ENCODE measurements at places on chromosomes 12 and 14.

DNA sequence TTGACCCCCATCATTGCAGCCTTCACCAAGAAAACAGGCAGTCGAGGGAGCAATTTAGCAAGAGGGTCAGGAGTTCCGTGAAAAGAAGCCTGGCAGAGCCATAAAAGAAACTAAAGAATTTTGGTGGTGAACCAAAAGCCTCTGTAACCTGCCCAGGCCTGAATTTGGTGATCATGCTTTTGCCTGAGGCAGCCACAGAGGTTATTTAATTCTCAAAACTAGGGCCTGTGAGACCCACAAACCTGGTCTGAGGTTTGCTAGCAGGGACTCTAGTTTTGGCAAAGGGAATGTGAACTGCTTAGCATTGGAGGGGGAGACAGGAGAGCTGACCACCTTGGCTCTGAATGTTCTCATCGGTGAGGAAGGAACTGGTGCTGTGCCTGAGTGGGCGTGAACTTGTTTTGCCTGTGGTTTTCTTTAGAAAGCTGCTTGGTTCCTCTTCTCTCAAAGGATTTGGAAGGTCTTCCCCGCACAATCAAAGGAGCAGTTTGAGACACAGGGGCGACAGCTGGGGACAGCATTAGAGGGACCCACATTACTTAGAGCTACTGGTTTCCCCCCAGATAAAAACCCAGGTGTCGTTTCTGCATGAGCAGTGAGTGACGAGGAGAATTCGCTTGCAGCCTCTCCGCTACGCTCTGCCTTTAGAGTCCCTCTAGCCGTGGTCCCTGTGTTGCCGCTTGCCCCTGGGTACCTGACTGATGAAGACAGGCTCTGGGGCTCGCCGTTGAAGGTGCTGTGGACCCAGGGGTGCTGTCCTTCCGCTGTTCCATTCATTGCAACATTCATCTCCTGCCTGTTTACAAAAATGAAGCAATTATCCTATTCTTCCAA is 12.6 kb upstream of the WNT5B start:
- no peak for DNase-seq

DNA sequence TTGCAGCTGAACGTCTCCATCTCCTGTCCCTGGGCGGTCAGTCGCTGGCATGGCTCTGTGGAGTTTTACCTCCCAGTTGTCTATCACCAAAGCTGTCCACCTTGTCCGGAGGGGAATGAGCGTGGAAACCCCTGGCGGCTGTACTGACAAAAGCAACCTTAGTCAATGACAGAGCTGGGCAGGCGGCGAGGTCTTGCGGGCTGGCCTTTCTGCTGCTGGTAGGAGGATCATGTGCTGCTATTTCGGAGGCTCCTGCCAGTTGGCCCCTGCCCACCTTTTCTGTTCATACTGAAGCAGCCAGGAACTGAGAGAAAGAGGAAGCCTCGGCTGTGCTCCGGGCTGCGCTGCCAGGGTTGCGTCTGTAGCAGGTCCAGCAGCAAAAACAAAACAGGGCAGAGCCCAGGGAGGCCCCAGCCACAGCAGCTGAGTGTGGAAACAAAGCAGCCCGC is 57.7 kb downstream of the HMGA2 start:
- DNase-seq = no peak

GRCh38 chr12:58563621-58564020 is 356.7 kb downstream of the LRIG3 start:
- DNase-seq = no peak

DNA sequence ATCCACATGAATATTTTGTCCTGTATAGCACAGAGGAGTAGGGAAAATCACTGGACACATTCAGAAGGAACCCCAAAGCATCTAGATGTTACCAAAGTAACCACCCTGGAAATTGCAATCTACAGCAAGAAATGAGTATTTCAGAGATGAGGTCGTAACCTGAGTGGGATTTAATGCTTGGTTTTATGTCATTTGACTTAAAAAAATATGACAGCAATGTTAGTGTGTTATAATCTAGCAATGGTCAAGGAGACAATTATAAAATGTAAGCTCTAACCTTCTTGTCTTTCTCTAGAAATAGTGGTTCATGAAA is 256.6 kb downstream of the NAV3 start:
- DNase-seq = no peak

- DNase-seq = no peak
These were observed 219.9 kb downstream of the PPM1H start for GRCh38 chr12:62714774-62715721.

DNA sequence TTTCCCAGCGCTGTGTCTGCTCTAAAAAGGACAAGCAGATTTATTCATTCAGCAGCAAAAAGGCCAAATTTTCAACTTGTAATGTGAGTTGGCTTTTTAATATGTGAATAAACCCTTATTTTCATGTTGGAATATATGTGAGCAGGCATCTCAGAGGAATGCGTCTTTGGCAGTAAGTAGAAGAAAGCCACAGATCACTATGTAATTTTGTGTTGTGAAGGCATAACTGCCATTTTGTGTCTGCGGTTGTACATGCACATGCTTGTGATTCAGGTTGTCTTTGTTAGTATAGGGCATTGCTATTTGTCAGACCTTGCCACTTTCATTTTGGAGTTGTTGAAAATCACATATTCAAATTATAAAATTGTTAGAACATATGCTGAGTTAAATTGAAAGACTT is 398.8 kb upstream of the RGS6 start:
- no peak for DNase-seq

- no peak for DNase-seq
These were observed 4.5 kb upstream of the CDK17 start for GRCh38 chr12:96404696-96405095.

- no peak for DNase-seq
These were observed 110.0 kb upstream of the CPM start for GRCh38 chr12:69042970-69043369.

DNA sequence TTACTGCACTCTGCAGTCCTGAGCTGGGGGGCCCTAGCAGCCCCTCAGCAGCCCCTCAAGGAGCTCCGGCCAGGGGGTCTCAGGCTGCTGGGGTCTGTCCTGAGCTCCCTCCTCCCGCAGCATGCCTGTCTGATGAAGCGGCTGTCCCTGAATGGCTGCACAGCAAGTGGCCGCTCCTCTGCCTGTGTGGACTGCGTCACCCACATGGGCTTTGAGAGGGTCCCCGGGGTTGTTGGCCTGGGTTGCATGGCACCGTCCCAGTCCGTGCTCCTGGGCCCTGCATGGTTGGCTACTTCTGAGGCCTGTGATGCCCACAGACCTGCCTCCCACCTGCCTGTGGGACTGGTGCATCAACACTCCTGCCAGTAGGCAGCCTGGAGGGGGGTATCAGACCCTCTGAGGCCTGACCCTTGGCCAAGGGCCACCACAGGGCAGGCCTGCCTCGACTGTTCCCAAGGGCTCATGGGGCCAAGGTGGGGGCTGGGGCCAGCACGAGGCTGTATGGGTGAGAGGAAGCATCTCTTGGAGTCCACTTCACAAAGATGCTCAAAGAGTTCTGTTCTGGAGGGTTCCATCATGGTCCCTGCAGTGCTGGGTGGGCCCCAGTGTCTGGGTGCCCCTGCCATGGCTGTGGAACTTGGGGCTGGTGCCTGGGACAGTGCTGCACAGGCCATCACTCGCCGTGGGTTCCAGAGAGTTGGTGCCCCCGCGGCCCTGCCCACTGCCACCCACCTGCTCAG is 12.2 kb downstream of the CEP170B start:
- DNase-seq = no peak

DNA sequence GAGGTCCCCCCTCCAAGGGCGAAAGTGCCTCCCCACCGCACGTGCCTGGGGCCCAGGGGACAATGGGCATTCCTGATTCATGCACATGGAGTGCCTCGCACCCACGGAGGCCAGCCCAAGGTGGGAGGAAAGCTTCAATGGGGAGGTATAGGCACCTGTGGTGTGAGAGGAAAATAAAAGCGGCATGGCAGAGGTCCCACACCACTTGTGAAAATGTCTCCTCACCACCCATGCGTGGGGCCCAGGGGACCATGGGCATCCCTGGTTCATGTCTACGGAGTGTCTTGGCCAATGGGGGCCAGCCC is 384.7 kb downstream of the ALG10 start:
- DNase-seq = no peak

DNA sequence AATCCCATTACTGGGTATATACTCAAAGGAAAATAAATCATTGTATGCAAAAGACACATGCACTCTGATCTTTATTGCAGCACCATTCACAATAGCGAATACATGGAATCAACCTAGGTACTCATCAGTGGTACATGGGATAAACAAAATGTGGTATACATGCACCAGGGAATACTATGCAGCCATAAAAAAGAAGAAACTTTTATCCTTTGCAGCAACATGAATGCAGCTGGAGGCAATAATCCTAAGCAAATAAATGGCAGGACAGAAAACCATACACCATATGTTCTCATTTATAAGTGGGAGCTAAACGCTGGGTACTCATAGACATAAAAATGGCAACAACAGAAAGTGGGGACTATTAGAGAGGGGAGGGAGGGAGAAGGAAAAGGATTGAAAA is 15.9 kb downstream of the ERGIC2 start:
- no peak for DNase-seq

- DNase-seq = no peak
These were observed 1496.8 kb upstream of the TMEM132C start for GRCh38 chr12:126770188-126770587.

DNA sequence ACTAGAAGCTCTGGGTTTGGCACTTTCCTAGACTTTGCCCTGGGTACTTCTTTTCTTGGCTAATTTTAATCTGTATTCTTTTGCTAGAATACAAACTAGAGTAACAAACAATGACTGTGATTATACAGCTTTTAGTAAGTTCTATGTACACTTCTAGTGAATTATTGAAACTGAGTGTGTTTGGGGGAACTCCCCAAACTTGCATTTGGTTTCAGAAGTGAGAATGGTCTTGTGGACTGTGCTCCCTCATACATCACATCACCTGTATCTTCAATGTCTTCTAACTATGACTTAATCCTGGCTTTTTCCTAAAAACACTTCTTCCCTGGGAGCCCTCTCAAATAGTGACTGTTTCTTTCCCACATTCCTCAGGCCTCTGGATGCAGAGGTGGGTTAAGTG is 23.6 kb upstream of the SSTR1 start:
- DNase-seq = no peak

GRCh38 chr14:68340262-68340661 is 452.6 kb downstream of the ZFP36L1 start:
- no peak for DNase-seq

- no peak for DNase-seq
These were observed 249.5 kb upstream of the DCN start for GRCh38 chr12:91432089-91432488.

GRCh38 chr12:92210071-92210470 is 64.4 kb upstream of the BTG1 start:
- no peak for DNase-seq

- DNase-seq = no peak
These were observed 751.8 kb downstream of the GALC start for GRCh38 chr14:87241018-87241768.

- DNase-seq = no peak
These were observed 3.3 kb downstream of the ACVR1B start for GRCh38 chr12:51954561-51955361.

- DNase-seq = no peak
These were observed 106.9 kb upstream of the HIF1A start for GRCh38 chr14:61588419-61588901.

DNA sequence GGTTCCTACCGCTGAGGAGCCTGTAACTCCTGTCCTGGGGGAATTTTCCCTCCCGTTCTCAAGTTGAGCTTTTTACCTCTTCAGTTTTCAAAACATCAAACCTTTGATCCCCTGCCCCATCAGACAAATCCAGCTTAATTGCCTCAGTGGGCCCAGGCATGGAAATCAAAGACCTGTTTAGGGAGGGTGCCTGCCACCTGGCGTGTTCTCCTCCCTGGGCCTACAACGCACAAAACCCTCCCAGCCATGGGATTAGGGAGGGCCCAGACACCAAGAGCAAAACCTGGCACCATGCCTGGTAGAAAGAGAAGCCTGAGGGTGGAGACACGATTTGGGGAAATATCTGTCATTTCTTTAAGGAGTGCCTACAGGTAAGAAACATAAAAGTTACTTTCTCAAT is 672.9 kb downstream of the BCL11B start:
- no peak for DNase-seq

DNA sequence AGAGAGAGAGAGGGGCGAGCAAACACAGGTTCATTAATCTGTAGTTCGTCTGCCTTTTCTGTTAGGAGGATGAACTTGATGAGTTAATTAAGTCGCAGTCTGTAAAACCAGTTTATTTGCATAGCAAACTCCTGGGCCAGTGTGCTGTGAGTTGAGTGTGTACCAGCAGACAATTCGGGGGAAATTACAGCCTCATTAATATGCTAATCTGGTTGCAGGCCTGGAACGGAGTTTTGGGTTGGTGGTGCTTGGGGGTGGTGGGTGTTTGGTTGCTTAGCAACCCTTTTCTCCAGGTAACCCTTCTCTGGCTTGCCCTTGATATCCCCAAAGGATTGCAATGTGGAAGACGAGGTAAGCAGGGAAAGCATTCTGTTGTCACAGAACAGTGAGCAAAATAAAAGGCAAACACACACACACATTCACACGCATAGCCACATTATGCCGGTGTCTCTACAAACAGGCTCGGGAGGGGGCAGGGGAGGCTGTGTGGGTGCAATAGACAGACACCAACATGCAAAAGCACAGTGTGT is 29.2 kb upstream of the LHX5 start:
- DNase-seq = no peak

- DNase-seq = no peak
These were observed 116.6 kb downstream of the NAV3 start for GRCh38 chr12:77947330-77947729.

DNA sequence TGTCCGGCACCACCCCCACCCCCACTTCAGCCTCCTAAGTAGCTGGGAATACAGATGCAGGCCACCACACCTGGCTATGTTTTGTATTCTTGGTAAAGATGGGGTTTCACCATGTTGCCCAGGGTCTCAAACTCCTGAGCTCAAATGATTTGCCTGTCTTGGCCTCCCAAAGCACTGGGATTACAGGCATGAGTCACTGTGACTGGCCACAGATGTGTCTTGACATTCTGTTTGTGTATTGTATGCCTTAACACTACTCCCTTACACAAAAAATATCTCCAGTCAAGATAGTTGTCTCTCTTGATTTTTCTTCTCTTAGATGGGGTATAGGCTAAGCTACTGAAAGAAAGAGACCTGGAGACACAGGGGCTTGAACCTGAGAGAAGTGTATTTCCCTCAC is 17.6 kb downstream of the CLEC14A start:
- no peak for DNase-seq

- no peak for DNase-seq
These were observed 30.3 kb downstream of the HMGA2 start for GRCh38 chr12:65854629-65855028.

DNA sequence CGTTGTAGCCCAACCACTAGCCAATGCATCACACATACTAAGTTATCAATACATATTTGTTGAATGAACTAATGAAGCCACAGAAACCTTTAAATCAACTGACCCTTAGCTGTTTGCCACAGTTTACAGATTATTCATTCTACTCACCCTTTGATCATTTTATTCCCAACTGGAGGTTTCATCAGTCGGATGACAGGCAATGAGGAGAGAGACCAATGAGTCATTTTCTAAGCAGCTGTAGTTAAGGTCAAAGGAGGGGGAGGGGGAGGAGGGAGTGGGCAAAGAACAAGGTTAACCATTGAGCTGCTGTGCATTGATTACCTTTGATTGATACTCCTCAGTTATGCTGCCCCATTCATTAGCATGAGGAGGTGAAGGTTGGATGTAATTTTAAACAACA is 469.5 kb downstream of the VRK1 start:
- DNase-seq = no peak
